ENCODE measurements at places on chromosomes 6 and 20. TPM values are rescaled to one million over a fixed set of nuclear protein-coding genes. Genes with fewer than 3 reads are reported as not detected.

- no peaks in the 10 kb centered on the region for H3K27me3 ChIP-seq
- no peak for DNase-seq
- peaks cover 20% of the 10 kb centered on the region for H3K4me1 ChIP-seq
- no peak overlapping the region for H3K27ac ChIP-seq
Observed at GRCh38 chr20:15831201-15831600, 742.0 kb downstream of the KIF16B start.

The OR12D3 gene
- total RNA-seq, result not detected

The TSHZ2 gene
- total RNA-seq, result 10.0 TPM

GRCh38 chr20:61168605-61169004, 83.5 kb upstream of the CDH4 start:
- no peak for DNase-seq
- no peaks in the 10 kb centered on the region for H3K36me3 ChIP-seq
- no peak overlapping the region for H3K27ac ChIP-seq
- peaks cover 2% of the 10 kb centered on the region for H3K27me3 ChIP-seq
- no peak overlapping the region for H3K4me3 ChIP-seq

The BMP6 gene
- 0.25 TPM for total RNA-seq

- H3K4me1 ChIP-seq, result peaks cover 5% of the 10 kb centered on the region
- DNase-seq, result no peak
- no peak overlapping the region for H3K27ac ChIP-seq
- peaks cover 4% of the 10 kb centered on the region for H3K36me3 ChIP-seq
- H3K27me3 ChIP-seq, result peaks cover 21% of the 10 kb centered on the region
Observed at GRCh38 chr6:144217264-144217663, 66.9 kb downstream of the STX11 start.

- peaks cover 4% of the 10 kb centered on the region for H3K27me3 ChIP-seq
- H3K36me3 ChIP-seq, result no peaks in the 10 kb centered on the region
- no peak for DNase-seq
- H3K27ac ChIP-seq, result no peak overlapping the region
- no peaks in the 10 kb centered on the region for H3K4me1 ChIP-seq
- no peak overlapping the region for H3K4me3 ChIP-seq
Observed at GRCh38 chr6:29675561-29675960, 5.4 kb downstream of the ZFP57 start.

DNA sequence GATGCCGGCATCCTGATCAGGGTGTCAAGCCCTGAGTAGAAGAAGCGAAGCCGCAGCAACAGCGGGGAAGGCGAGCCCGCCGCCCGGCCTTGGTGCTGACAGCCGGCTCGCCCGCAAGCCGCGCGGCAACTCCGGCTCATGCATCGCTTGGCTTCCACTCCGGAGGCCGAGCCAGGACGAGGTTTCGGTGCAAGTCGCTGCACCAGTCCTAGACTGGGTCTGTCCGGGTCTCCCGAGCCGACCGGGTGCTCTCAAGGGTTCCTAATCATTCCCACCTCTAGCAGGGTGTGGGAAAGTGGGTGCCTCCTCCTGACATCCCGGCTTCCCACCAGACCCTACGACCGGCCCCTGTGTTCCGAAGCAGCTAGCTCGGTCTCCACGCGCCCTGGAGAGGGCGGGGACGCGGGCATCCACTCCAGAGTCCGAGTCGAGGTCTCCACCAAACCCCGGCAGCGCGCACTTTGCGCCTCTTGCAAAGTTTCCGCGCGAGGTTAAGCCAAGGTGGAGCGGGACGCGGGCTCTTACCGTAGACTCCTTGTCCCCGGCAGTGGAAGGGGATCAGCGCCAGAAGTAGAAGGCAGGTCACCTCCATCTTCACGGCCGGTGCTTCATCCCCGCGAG, 1.4 kb downstream of the MDGA1 start:
- H3K27ac ChIP-seq, result peak overlapping the region; percentile 99
- H3K4me1 ChIP-seq, result peaks cover 34% of the 10 kb centered on the region
- DNase-seq, result peak; percentile 49
- H3K36me3 ChIP-seq, result peaks cover 7% of the 10 kb centered on the region

- no peaks in the 10 kb centered on the region for H3K36me3 ChIP-seq
- no peaks in the 10 kb centered on the region for H3K4me1 ChIP-seq
- H3K4me3 ChIP-seq, result no peak overlapping the region
- DNase-seq, result no peak
- no peaks in the 10 kb centered on the region for H3K27me3 ChIP-seq
Observed at GRCh38 chr6:133804265-133804664, 84.6 kb upstream of the TCF21 start.

The ADGRF5 gene
- total RNA-seq, result 0.37 TPM

- peaks cover 10% of the 10 kb centered on the region for H3K36me3 ChIP-seq
- peaks cover 12% of the 10 kb centered on the region for H3K4me1 ChIP-seq
- H3K27me3 ChIP-seq, result peaks cover 3% of the 10 kb centered on the region
- DNase-seq, result no peak
Observed at GRCh38 chr20:62878244-62879038, 16.8 kb upstream of the TCFL5 start.

The NFS1 gene
- total RNA-seq, result 13.9 TPM

- no peak overlapping the region for H3K27ac ChIP-seq
- DNase-seq, result no peak
- peaks cover 4% of the 10 kb centered on the region for H3K36me3 ChIP-seq
- peaks cover 4% of the 10 kb centered on the region for H3K4me1 ChIP-seq
Observed at GRCh38 chr6:40282986-40283385, 304.2 kb downstream of the LRFN2 start.

The CD93 gene
- not detected for total RNA-seq

The SLC32A1 gene
- 0.59 TPM for total RNA-seq

DNA sequence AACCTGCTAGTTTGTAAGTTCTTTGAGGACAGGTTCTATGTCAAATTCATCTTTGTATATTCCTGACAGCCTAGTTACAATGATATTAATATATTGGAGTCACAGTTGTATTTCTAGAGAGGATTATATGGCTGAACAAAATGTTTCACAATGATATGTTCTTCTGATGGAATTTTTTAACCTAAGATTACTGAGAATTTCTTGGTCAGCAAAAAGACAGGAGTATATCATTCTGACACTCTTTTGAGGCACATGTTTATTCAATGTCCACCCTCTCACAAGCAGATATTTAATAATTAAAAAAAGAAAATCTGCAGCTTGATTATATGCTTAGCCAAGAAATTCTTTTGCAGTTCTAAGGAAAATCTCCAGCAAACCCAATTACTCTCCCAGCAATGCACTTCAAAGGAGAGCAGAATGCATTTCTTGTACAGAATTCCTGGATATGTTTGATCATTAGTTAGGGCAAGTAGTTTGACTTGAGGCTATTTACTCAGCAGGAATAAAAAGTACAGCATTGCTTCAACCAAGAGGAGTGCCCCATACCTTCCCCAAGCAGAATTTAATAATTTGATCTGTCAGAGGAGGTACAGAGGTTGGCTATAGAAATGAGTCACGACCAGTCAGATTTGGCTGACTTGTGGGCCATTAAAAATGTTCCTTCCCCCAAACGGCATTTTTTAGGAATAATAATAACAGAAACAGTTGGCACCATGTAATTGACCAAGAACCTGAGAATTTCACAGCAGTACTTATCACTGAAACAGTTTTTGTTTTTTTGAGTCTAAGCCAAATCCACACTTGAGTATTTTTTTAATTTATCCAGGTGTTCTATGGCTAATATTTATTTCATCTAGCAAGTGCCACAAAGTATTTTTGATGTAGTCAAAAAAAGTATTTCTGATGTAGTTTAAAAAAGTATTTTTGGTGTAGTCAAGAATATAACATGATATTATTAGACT, 508.1 kb upstream of the FLRT3 start:
- peaks cover 1% of the 10 kb centered on the region for H3K27me3 ChIP-seq
- no peaks in the 10 kb centered on the region for H3K4me1 ChIP-seq
- no peak for DNase-seq
- H3K4me3 ChIP-seq, result no peak overlapping the region
- no peak overlapping the region for H3K27ac ChIP-seq

- peak overlapping the region; percentile 92 for H3K27ac ChIP-seq
- H3K4me1 ChIP-seq, result peaks cover 32% of the 10 kb centered on the region
- peak overlapping the region; percentile 98 for H3K4me3 ChIP-seq
- H3K27me3 ChIP-seq, result peaks cover 13% of the 10 kb centered on the region
- DNase-seq, result no peak
- H3K36me3 ChIP-seq, result no peaks in the 10 kb centered on the region
Observed at GRCh38 chr20:63829603-63829944, 1.5 kb downstream of the ZBTB46 start.

The CCN6 gene
- not detected for total RNA-seq

The TNFRSF6B gene
- not detected for total RNA-seq

- peaks cover 9% of the 10 kb centered on the region for H3K36me3 ChIP-seq
- no peak for DNase-seq
- no peak overlapping the region for H3K4me3 ChIP-seq
- H3K4me1 ChIP-seq, result no peaks in the 10 kb centered on the region
- H3K27ac ChIP-seq, result no peak overlapping the region
Observed at GRCh38 chr20:19907326-19908056, 109.7 kb upstream of the NAA20 start.

DNA sequence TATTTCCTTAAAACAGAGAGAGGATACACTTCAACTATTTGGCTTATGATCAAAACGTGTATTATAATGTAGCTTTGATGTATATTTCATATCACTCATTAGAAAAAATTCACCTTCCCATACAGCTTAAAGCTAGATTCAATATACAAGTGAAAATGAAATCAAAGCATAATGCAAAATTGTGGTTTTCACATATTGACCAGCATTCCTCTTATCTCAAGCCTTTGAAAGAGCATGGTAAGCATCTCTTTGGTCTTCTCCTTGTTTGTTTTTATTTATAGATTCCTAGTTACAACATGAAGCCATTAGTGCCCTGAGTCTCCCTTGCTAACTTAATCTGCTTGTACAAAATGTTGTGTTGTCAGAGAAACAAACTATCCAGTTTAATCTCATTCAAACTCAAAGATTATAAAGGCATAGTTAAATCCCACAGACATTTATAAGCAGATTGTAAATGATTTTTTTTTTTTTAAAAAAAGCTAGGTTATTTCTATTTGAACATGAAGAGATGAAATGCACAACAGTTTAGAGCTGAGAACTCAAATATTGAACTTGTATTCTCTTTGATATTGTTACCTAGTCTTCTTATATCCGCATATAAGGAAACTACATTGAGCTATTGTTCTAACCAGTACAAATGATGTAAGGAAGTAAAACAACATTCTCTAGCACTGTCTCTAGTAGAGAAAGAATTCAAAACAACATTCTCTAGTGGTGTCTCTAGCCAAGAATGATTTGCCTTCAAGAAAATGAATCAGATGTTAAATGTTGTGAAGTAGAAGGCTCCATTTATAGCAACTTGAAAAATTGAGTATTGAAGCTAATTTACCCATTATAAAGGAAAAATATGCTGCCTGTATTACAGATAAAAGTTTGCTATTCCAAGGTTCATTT, 31.2 kb upstream of the SMIM28 start:
- H3K27ac ChIP-seq, result no peak overlapping the region
- H3K27me3 ChIP-seq, result no peaks in the 10 kb centered on the region
- H3K36me3 ChIP-seq, result no peaks in the 10 kb centered on the region
- no peak overlapping the region for H3K4me3 ChIP-seq
- H3K4me1 ChIP-seq, result no peaks in the 10 kb centered on the region

The CRISP3 gene
- not detected for total RNA-seq

DNA sequence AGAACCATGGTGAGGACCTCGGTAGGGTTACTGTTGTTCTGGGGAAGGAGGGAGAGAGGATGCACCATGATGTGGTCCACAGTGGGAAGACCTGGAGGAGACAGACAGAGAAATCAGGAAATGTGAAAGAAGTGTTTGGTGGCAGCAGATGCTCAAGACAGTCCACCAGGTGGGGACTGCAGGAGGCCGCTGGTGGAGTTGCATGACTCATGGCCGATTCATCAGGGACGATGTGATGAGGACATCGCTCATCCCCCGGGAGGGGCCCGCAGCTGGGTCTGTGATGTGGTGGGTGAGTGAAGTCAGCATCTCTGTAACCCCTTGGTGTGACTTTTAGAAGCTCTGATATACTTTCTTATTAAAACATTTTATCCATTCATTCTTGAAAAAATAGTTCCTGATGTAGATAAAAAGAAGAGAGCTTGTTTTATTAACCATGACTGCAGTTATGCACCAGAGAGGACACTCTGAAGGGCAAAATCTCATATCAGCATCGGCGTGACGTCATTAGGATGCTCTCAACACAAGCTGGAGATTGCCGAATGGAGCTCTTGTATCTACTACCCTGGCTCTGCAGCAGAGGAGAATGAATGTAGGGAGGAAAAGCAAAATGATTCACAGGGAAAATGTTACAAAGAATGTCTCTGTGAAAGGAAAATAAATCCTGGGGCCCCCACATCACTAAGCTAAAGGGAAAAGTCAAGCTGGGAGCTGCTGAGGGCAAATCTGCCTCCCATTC, 71.2 kb downstream of the RAMACL start:
- peaks cover 21% of the 10 kb centered on the region for H3K4me1 ChIP-seq
- peaks cover 4% of the 10 kb centered on the region for H3K27me3 ChIP-seq
- H3K36me3 ChIP-seq, result peaks cover 38% of the 10 kb centered on the region
- peak; percentile 57 for DNase-seq
- peak overlapping the region; percentile 50 for H3K27ac ChIP-seq
- H3K4me3 ChIP-seq, result peak overlapping the region; percentile 53

- no peak for DNase-seq
- no peak overlapping the region for H3K4me3 ChIP-seq
- H3K36me3 ChIP-seq, result no peaks in the 10 kb centered on the region
- H3K27me3 ChIP-seq, result no peaks in the 10 kb centered on the region
Observed at GRCh38 chr20:10565922-10566897, 107.6 kb downstream of the JAG1 start.

DNA sequence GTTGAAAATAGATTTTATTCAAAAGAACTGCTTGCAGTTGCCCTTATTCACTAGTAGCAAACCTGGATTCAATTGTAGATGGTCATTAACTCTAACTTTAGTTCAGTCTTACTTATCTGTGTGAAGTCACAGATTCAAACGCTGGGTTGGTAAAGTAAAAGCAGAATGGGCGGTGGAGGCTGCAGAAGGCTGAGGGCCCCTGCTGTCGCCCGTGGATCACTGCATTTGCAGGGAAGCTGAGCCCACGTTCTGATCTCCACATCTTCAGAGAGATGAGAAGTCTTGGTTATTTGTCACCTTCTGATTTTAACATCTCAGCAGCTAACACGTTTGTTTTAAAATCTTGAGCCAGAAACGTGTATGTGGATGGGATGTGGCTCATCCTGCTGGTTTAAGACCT, 75.1 kb downstream of the SNX9 start:
- no peak overlapping the region for H3K4me3 ChIP-seq
- H3K36me3 ChIP-seq, result no peaks in the 10 kb centered on the region
- no peak for DNase-seq
- peaks cover 40% of the 10 kb centered on the region for H3K4me1 ChIP-seq

The PLG gene
- not detected for total RNA-seq

DNA sequence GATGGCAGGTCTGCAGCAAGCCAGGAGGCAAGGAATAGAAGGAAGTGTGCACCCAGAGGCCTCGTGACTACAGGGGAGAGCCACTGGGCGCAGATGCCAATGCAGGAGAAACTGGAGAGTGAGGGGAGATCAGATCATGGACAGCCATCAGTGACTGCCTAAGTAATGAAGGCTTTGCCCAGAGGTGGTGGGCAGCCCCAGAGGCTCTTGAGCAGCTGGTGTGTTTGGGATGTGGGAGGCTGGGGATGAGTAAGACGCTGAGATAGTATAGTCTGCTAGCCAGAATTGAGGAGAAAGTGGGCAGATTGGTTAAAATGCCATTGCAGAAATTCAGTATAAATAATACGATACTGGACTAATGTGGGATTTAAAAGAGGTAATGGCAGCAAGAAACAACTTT, 111.9 kb downstream of the MAP3K4 start:
- no peaks in the 10 kb centered on the region for H3K4me1 ChIP-seq
- peaks cover 8% of the 10 kb centered on the region for H3K36me3 ChIP-seq
- H3K27ac ChIP-seq, result no peak overlapping the region

All from glutamatergic neuron (in vitro differentiated cells).